Spinal cord (tissue), 10 donors: ENCODE measurements at places on chromosomes 11 and 22.

GRCh38 chr11:67113231-67113721 is 5.8 kb upstream of the KDM2A start:
- no peak for DNase-seq

DNA sequence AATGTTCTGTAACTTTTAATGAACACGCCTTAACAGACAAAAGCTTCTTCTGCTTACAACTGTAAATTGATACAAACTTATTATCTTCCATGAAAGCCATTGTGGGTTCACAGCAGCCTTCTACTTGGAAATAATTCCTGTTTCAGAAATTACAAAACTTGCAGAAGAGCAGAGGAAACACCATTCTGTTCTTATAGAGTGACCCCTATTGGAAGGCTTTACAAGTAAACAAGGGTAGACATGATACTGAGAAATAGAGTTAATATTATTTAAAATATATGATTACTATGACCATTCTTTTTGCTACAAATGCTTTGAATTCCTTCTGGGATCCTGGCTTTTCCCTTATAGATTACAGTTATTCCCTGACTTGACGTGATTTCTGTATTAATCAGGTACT is 32.4 kb upstream of the KCNA4 start:
- DNase-seq: no peak

- DNase-seq: no peak
Measured at GRCh38 chr11:117959438-117960149, 26.6 kb upstream of the IL10RA start.

DNA sequence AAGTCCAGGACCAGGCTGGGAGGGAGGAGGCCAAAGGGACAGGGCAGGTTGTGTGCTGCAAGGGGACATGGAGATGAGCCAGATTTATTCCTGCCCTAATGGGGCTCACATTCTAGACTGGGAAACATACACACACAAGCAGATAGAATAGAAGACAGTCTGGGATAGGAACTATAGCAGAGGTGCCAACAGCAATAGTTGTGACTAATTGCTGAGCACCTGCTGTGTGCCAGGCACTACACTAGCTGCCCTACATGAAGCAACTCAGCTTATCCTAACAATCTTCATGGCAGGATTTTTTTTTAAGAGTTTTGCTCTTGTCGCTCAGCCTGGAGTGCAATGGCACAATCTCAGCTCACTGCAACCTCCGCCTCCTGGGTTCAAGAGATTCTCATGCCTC is 11.4 kb downstream of the MOGAT2 start:
- DNase-seq: no peak

DNA sequence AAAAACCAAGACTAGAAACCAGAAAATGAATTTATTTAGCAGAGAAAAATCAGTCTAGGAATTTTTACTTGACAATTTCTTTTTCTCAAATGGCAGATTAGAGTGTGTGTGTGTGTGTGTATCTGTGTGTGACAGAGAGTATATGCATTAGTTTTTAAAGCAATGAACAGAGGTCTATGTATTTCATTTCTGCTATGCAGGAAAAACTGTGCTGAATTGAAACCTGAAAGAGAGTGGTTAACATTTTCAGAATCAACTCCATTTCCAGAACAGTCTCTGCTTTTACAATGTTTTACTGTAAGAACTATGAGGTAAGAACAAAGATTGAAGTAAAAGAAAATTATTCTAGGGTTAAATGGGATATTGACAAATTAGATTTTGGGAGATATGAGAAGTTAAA is 114.8 kb downstream of the GRM5 start:
- no peak for DNase-seq

DNA sequence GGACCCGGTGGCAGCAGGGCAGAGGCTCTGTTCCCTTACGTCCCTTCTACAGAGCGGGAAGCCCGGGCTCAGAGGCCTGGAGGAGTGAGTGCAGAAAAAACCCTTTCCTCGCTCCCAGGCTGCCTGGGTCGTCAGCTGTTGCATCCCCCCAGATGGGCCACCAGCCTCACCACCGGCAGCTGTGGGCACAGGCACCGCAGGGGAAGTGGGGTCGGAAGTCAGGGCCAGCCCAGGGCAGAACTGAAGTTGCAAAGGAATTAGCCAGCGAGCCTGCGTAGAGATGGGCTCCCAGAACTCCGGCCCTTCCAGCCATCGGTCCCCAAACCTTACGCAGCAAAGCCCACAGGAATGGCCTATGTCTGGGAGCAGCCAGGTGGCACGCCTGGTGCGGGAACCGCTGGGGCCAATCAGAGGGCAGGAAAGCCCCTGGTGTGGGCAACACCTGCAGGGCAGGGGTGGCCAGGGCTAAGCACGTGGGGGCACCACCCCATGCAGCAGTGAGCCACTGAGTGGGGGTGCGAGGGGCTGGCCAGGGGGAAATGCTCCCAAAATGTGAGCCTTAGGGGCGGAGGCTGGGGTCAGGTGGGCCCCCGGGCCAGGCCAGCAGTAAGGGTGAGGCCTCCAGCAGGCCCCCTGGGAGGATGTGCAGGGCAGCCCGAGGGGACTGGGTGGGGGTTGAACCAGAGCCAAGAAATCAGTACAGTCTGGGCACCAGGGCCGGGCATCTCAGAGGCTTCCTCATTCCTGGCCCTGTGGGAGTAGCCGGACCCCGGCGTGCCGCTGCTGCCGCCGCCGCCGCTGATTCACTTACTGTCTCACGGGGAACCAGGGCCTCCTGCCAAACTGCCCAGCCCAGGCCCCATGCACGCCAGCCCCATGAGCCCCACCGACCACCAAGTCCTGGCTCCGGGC is 58.2 kb downstream of the WNT7B start:
- DNase-seq: no peak

DNA sequence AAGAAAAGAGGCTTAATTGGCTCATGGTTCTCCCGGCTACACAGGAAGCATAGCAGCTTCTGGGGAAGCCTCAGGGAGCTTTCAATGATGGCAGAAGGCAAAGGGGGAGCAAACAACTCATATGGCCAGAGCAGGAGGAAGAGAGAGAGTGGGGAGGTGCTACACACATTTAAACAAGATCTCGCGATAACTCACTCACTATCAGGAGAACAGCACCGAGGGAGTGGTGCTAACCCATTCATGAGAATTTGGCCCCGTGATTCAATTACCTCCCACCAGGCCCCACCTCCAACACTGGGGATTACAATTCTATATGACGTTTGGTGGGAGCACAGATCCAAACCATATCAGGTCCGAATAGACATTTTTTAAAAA is 41.7 kb upstream of the APLNR start:
- no peak for DNase-seq

DNA sequence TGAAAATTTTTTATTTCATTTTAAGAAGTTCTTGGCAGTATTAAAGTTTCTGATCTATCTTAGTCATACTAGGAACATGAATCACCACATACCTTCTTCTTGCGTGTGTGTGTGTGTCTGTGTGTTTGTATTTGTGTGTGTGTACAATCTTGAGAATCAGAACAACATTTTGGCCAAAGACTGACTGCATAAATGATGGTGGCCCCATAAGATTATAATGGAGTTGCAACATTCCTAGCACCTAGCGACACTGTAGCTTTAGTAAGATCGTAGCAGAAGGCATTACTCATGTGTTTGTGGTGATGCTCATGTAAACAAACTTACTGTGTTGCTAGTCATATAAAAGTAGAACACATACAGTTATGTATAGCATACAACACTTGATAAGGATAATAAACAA is 205.4 kb downstream of the FAM76B start:
- DNase-seq: no peak
